ENCODE measurements at places on chromosomes 12 and 14.

GRCh38 chr12:65699251-65699650 is 125.0 kb upstream of the HMGA2 start:
- no peak for DNase-seq

DNA sequence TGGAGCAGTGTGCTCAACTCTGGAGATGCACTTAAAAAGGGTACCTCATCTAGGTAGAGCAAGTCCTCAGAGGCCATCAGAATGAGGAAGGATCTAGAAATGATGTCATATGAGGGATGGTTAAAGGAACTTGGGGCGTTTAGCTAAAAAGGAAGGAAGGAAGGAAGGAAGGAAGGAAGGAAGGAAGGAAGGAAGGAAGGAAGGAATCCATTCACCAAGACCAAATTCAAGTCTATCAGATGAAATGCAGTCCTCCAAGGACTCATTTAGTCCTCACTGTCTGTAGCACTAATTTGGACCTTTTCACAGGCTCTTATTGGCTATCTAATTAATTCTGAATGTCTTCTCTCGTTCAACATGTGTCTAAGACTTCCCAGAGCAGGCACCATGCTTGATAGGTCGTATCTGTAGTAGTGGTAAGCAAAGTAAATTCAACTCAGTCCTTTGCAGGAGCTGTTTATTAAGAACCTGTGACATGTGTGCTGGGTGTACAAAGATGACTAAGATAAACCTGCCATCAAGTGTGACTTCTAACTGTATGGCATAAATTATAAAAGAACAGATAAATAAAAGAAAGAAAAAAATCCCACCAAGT is 63.5 kb downstream of the LLPH start:
- no peak for DNase-seq

- no peak for DNase-seq
Measured at GRCh38 chr12:58925111-58925611, 4.9 kb upstream of the LRIG3 start.

DNA sequence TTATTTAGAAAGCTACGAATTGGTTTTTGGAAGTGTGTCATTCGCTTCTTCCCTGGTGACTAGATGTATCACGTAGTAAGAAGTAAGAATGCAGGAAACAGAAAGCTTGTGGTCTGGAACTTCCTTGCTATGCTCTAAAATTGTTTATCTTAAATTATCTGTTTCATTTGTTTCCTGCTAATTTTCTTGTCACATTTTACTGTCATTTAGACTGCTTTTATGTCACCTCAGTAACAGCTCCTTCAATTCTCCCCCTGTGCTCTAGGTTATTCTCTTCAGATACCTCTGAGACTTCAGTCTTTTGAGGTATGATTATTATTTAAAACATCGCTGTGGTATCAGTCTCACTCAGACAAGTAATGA is 699 bp upstream of the CD69 start:
- DNase-seq, result peak; percentile 87

GRCh38 chr14:40113671-40114070 is 681.4 kb upstream of the FBXO33 start:
- DNase-seq, result no peak

- DNase-seq, result no peak
Measured at GRCh38 chr14:49641697-49642129, 6.7 kb upstream of the DNAAF2 start.

- DNase-seq, result no peak
Measured at GRCh38 chr14:93249128-93249831, 42.2 kb downstream of the UBR7 start.

DNA sequence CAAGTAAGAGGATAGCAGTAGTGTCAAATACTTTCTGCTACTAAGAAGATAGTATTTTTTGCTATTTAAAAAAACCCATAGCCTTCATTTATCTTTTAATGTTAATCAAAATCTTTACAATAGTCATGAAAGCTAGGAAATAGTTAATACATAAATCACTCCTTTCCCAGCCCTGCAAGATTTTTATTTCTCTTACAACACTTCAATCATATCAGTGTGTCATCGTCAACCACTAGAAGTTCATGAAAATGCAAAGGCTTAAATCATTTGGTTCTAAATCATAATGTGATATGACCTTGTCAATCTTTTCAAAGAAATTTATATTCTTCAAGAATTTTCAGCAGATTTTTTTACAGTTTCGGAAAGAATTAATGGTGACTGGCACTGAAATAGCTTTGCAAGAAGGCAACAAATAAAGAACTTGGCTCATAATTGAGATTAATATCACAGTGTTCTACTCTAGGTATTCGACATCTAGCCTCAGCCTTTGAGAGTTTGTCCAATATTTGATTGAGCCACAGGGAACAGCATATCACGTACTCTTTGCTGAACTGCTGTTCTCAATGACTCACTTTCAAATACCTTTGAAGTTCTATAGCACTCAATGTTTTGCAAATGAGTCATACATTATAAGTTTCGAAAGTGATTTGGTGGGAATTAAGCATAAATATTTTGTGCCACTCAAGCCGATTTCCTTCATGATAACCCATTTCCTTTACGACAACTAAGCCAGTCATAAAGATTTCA is 384.0 kb upstream of the FOXG1 start:
- no peak for DNase-seq

- DNase-seq, result no peak
Measured at GRCh38 chr12:71029302-71029701, 108.8 kb upstream of the PTPRR start.

GRCh38 chr12:89880690-89881350 is 172.2 kb upstream of the ATP2B1 start:
- peak; percentile 82 for DNase-seq

DNA sequence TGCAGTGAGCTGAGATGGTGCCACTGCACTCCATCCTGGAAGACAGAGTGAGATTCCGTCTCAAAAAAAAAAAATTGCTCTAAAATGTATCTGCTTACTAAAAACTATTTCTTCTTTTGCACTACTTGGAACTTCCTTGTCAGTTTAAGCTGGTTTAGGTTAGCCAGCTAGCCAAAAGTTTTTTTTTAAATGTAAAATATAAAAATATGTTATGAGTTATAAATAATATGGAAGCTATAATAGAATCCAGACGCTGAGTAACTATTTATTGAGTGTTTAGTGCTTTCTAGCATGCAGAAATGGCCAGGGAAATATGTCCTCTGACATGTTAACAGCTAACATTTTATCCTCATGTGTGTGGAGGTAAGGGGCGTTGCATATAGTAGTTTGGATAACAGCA is 85.6 kb downstream of the PLEKHA5 start:
- DNase-seq, result no peak

Data from CD4-positive, alpha-beta T cell treated with Interleukin-21 for 1 hour (primary cell).